Cardiac fibroblast (primary cell): ENCODE measurements at places on chromosomes 3 and 15.

DNA sequence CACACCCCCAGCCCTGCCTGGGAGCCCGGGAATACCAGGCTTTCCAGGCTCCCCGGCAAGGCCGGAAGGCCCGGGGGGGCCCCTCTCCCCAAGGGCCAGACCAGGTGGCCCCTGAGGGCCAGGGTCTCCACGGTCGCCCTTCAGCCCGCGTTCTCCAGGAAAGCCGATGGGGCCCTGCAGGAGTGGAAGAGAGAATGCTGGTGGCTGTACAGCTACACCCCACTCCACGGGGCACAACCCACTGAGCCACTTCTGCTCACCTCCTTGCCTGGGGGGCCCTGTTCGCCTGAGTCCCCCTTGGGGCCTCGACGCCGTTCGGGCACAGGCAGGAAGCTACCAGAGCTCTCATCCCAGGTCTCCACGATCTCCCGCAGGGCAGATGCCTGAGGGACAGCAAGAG, 11.8 kb upstream of the UCN2 start:
- DNase-seq = no peak

DNA sequence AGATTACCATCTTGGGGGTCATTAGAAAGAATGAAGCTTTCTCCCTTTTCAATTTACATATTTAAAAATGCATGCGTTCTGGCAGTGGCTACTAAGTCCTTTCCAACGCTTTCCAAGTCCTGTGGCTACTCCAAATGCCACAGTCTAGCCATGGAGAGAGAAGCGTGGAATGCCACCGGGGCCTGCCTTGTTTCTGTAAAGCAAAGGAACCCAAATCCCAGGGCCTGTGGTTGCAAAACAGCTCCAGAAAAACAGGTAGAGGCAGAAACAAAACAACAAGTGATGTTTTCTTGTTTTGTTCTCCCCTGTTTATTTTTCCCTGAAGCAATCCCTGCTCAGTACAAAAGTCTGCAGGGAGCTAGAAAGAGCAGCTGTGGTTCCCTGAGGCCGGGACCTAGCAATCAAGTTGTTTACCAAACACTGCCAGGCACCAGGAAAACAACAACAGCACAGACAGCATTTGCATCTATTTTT, 85.5 kb downstream of the FOXP1 start:
- no peak for DNase-seq

DNA sequence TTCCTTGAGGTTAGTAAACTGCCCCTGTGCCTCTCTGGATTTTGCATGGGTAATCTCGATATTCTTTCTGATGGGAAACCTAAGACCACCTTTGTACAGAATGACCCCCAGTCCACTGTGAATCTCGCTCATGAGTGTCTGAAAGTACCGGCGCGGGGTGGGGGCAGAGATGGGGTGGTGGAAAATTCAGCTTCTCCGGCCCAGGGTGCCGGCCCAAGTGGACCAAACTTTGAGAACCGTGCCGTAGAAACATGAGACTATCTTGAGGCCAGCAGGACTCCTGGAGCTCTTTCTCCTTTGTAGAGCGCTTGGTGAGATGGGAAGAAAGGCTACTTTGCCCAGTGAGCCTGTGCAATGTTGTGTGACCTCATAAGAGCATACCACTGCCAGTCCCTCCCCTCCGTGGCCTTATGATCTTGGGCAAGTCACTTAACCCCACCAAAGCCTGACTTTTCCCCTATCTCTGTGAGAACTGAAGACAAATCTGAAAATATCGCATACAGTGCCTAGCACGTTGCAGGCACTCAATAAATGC, 40.4 kb upstream of the VEPH1 start:
- peak; percentile 35 for DNase-seq

DNA sequence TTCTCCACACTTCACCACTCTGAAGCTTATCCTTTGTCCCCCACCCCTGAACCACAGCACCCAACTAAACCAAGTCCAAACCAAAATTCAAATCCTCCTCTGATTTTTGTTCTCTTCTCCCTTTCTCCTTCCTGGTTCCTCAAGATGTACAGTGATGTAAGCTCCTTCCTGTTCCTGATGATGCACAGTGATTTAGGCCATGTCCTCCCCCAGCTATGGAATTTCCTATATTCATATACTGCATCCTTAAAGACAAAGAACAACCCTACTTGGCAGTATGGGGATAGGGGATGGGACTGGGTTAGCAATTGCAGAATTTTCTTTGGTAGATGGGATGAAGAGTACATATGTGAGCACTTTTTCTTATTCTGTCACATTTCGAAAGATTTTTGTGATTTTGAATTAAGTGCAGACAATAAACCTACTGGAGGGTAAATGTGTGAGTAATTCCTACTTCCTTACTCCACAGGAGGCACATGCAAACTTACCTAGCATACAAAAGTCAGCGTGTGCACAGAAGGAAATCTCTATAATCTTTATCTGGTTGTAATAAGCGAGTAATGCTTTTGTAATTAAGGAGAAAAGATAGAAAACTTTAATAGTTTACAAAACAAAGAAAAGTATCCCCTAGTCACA, 125.0 kb downstream of the ANO10 start:
- DNase-seq = peak; percentile 62

GRCh38 chr15:59111251-59111650, 6.3 kb downstream of the CCNB2 start:
- DNase-seq = no peak

DNA sequence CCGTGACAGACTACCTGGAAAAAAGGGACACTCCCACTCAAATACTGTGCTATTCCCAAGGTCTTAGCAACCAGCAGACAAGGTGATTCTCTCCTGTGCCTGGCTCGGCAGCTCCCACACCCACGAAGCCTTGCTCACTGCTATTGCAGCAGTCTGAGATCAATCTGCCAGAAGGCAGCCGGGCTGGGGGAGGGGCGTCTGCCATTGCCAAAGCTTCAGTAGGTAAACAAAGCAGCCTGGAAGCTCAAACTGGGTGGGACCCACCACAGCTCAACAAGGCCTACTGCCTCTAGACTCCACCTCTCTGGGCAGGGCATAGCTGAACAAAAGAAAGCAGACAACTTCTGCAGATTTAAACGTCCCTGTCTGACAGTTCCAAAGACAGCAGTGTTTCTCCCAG, 128.4 kb upstream of the SETMAR start:
- no peak for DNase-seq

GRCh38 chr3:194928831-194929577, 243.3 kb downstream of the FAM43A start:
- DNase-seq = no peak

DNA sequence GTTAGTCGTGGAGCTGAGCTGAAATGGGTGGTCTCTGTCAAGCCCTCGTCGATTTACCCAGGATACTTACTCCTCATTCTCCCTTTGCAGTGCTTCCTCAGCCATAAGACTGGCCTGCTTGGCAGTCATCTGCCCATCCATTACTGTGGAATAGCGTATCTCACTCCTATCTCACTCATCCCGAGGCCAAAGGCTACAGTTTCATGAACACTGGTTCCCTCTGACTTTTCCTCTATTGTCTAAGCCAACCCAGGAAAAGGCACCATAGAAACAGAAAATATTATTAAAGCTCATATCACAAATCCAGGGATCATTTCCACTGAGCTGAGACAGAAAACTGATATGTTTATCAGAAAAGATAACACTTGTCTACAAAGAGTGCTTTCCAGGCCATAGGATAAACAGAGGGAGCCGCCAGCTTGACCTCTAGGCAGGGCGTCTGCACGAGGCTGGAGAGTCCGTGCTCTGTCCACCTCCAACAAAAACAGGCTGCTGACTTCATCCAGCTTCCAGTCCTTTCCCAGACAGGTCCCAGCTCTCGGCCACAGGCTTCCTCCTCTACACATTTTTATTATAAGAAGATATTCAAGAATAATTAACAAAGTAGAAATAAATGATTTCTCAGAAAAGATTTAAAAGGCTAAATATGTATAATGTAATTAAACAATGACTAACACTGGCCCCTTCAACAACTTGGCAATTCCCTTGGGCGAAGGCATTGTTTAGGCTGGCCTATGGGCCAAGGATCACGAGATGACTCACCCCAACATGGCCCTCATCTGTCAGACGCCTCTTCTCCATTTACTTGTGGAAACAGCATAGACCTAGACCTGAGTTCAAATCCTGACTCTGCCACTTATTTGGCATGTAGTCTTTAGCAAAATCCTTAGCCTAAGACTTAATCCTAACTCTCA, 27.4 kb upstream of the BOC start:
- peak; percentile 54 for DNase-seq

- DNase-seq = peak; percentile 96
Measured at GRCh38 chr3:191412759-191413158, 48.2 kb upstream of the PYDC2 start.

- no peak for DNase-seq
Measured at GRCh38 chr3:104214937-104215336, 1151.8 kb upstream of the ALCAM start.

GRCh38 chr3:17733215-17733614, 9.2 kb downstream of the TBC1D5 start:
- DNase-seq = no peak

GRCh38 chr3:132154619-132155018, 119.8 kb upstream of the CPNE4 start:
- no peak for DNase-seq

GRCh38 chr15:38618242-38618955, 53.8 kb upstream of the RASGRP1 start:
- no peak for DNase-seq

GRCh38 chr3:102057781-102058421, 208.6 kb downstream of the NFKBIZ start:
- no peak for DNase-seq

- DNase-seq = no peak
Measured at GRCh38 chr3:105347625-105348302, 18.9 kb upstream of the ALCAM start.

- no peak for DNase-seq
Measured at GRCh38 chr3:25335356-25335755, 92.7 kb upstream of the RARB start.

- no peak for DNase-seq
Measured at GRCh38 chr3:128427872-128428822, 38.5 kb downstream of the DNAJB8 start.

- DNase-seq = no peak
Measured at GRCh38 chr15:82848241-82848993, 39.0 kb downstream of the WHAMM start.

- peak; percentile 84 for DNase-seq
Measured at GRCh38 chr15:98599909-98600691, 48.2 kb upstream of the IGF1R start.

GRCh38 chr3:81080608-81081007, 680.8 kb downstream of the GBE1 start:
- no peak for DNase-seq

GRCh38 chr3:104796556-104796955, 570.2 kb upstream of the ALCAM start:
- DNase-seq = no peak

- DNase-seq = no peak
Measured at GRCh38 chr15:44883199-44883877, 73.1 kb upstream of the TERB2 start.

GRCh38 chr3:38117163-38117716, 19.7 kb downstream of the ACAA1 start:
- no peak for DNase-seq
